Panc1 (cell line): ENCODE measurements at places on chromosomes 7 and 10. TPM values are rescaled to one million over a fixed set of nuclear protein-coding genes. Genes with fewer than 3 reads are reported as not detected.

TCF7L2 gene
- total RNA-seq, result 45.2 TPM

CLDN4 gene
- 295 TPM for total RNA-seq

PON3 gene
- total RNA-seq, result 1.2 TPM

TAF3 gene
- total RNA-seq, result 5.5 TPM

DNA sequence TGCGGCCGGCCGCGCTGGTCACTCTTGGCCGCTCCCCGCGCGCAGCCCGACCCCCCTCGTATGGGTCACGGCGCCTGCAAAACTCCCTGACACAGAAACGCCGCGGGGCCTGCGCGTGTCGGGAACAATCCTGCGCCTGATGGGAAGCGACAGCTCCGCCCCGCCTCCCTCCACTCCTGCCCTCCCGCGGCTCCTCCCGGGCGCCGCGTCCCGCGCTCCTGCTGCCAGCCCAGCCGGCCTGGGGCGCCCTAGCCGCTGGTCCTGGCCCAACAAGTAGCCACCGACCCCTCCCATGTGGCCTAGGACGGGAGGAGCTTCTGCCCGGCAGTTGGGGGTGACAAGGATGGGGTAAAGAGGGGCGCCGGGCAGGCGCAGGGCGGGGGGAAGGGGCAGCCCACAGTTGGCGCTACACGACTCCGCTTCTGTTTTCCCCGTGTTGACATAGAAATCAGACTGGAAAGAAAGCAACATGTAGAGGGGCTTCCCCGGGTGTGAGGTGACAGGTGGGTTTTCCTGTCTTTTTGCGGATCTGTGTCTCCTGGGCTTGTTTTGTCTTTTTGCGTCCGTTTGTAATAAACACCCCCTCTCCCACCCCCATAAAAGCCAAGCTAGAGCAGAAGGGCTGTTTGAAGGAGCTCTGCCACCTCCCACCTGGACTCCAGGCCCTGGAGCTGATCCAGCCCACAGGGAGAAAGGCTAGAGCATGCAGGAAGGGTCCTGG lies 35.1 kb upstream of the PAX2 start:
- no peak for DNase-seq

GRCh38 chr7:82449910-82450309 lies 6.3 kb upstream of the CACNA2D1 start:
- no peak for DNase-seq

- DNase-seq, result no peak
Measured at GRCh38 chr10:110275128-110275729, 29.5 kb downstream of the SMNDC1 start.

GRCh38 chr7:112748381-112748780 lies 41.8 kb downstream of the TMEM168 start:
- no peak for DNase-seq

DNA sequence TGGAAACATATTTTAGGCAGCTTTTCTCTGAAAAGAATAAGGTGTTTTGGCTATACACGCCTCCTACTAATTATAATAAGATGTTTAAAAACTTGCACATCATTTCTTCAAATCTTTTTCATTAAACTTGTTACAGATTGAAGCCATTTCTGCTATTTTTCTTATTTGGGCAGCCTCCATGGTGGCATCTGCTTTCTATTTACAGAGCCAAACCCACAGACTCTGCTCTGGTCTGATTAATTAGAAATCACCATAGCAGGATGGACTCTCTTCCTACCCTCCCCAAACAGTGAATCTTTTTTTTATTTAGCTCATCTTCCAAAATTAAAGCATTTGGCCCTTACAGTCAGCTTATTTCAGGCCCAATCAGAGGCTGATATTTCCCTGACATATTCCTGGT lies 85.7 kb upstream of the AOAH start:
- no peak for DNase-seq

- DNase-seq, result no peak
Measured at GRCh38 chr7:144452064-144452463, 48.6 kb upstream of the NOBOX start.

GRCh38 chr7:39950473-39951225 lies 593 bp downstream of the CDK13 start:
- DNase-seq, result no peak

- DNase-seq, result no peak
Measured at GRCh38 chr10:44773565-44773964, 137.6 kb upstream of the TMEM72 start.

DNA sequence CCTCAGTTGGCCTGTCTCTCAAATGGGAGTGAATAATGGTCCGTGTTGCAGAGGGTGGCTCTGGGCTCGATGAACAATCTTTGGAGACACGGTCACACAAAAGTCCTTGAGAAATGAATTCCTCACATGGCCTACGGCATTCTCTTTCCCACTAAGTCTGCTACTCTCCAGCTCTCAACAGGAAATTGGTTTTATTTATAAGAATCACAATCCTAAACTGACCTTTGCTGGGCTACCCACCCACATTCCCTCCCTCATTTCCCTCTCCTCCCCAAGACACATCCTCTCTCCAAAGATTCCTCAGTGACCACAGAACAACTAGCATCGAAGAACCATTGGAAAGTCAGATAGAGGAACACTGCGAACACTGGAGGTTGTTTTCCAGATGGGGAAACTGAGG lies 4.7 kb downstream of the AFAP1L2 start:
- no peak for DNase-seq
